Fibroblast of skin of scalp (primary cell): ENCODE measurements at places on chromosomes 6 and 20.

- DNase-seq = no peak
Measured at GRCh38 chr6:87670707-87671106, 31.3 kb downstream of the AKIRIN2 start.

DNA sequence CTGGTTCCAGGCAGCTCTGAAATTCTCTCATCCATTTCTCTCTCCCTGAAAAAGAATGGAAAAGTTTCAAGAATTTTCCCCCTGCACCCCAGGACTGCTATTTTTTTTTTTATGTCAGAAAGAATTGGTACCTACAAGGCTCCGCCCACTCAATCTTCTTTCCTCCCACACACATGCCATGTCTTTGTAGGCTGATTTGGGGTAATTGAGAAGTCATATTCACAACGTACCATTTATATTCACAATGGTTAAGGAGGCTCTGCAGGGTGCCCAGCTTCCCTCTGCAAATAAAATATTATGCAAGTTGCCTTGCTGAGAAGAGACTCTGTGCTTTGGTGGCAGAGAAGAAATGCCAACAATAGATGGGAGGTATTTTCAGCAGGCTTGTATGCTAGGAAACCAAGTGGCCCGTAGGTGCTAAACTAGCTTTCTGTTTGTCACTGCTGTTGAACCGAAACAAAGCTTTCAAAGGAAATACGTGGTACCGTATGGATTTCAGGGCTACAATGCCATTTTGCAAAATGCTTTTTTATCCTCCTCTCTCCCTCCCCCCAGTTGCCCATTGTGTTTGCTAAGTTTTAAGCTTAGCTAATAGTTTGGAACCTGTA lies 150.0 kb downstream of the PHACTR1 start:
- DNase-seq = no peak

- DNase-seq = peak; percentile 81
Measured at GRCh38 chr6:111823831-111824607, 49.2 kb downstream of the FYN start.

DNA sequence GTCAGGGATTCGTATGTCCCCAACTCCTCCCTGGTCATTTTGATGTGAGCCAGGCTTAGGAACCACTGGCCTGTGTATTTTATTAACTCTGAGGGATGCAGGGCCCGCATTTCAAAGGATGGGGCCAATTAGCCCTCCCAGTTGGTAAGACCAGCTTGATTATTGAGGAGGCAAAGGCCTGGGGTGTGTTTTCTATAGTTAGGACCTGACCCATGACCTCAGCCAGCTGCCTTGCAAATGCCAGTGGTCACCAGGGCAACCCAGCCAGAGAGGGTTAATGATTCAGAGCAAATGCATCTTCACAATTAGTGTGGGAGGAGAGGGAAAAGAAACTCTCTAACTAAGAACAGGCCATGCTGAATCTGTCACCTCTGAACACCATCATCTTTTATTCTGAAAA lies 835.4 kb downstream of the MAFB start:
- DNase-seq = peak; percentile 81

- no peak for DNase-seq
Measured at GRCh38 chr6:4644996-4645395, 131.2 kb upstream of the CDYL start.

- no peak for DNase-seq
Measured at GRCh38 chr20:52812231-52812847, 159.8 kb upstream of the TSHZ2 start.

DNA sequence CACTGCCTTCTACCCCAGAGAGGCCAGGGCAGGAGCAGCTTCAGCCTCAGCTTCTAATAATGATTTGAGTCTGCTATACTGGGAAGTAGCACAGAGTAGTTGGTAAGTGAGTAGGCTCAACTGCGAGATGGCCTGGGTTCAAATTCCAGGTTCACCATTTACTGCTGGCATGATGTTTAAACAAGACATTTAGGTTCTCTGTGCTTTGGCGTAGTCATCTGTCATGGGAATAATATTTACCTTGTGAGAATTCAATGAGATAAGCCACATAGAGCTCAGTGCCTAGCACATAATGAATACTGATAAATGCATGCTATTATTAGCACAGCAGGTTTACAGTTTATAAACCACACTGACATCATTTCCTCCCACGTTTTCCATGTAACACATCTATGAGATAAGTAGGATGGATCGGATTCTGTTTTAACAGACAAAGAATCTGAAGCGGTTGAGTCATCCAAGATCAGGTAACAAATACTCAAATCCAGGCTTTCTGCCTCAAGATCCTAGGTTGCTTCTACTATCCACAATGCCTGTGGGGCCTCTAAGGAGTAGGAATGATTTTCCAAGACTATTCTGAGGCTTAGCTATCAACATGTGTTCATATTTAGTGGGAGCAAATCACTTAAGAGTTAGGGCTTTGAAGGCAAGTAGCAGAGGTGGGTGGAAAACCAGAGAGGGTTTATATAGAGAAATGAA lies 72.9 kb upstream of the DTNBP1 start:
- DNase-seq = no peak

DNA sequence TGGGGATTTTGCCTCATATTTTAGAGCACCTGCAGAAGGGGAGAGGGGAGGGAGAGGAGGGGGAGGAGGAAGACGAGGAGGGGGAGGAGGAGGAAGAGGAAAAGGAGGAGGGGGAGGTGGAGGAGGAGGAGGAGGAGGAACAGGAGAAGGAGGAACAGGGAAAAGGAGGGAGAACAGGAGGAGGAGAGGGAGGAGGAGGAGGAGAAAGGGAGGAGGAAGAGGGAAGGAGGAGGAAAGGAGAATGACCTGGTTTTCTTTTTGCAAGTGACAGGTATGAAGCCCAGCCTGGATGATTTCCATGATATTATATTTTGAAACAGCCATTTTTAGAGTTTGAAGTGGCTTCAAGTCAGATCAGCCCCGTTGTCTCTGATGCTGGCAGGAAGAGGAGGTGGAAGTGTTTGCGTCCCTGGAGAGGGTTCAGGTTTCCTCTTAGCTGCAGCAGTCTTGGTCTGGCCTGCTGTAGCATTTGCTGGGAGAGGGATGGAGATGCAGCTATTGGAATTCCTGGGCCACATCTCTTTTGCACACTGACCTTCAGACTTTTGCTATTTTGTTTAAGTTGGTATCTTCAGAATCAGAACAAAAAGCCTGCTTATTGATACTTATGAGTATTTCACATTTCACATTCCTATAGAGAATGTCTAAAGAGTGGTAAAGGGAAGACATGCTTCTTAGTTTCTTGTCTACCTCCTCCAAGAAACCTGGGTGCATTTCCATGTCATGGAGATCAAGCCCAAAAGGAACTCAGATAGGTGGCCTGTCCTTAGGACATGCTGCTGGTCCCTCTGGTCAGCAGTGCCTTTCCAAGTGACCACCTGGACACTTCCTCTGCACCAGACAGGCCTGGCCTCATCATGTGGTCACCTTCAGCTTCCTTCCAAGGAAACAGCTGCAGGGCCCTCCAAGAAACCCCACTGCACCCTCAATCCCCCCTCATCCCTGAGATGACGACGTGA lies 54.3 kb upstream of the IYD start:
- DNase-seq = no peak

GRCh38 chr6:90004511-90004910 lies 110.2 kb downstream of the GJA10 start:
- no peak for DNase-seq

DNA sequence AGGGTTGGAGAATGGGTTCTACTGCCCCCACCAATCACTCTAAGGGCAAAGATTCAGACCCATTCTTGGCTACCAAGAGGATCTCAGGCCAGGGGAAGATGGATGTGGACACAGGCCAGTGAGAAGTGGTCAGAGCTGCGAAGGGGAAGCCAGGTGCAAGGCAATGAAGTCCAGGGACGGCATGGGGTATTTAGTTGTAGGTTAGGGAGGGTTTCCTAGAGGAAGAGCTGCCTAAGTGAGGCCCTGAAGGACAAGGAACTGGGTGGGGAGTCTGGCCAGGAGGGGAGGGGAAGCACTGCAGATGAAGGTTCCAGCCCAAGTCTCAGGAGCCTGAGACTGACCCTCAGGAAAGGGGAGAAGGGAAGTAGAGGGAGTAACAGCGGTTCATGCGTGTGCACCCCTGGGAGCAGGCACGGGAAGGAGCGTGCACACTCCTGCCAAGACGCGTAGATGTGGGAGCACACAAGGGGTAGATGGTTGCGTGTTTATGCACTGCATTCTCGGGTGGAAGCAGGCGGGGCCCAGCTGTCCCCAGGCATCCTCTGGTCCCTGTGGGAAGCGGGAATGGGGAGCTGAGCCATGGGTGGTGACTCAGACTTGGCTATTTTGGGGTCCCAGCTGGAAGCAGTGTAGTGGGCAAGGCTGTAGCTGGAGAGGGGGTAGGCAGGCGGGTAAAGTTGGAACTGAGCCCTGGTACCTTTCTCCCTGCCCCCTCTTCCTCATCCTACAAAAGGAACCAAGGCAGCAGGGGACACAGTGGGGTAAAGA lies 3.3 kb downstream of the ACTL10 start:
- no peak for DNase-seq

- peak; percentile 15 for DNase-seq
Measured at GRCh38 chr6:81002126-81002525, 750.4 kb downstream of the TENT5A start.

- DNase-seq = no peak
Measured at GRCh38 chr6:1062786-1063545, 248.9 kb upstream of the FOXQ1 start.

- DNase-seq = peak; percentile 29
Measured at GRCh38 chr6:118562959-118563358, 14.9 kb downstream of the PLN start.

GRCh38 chr20:58498470-58499068 lies 16.6 kb downstream of the APCDD1L start:
- no peak for DNase-seq

DNA sequence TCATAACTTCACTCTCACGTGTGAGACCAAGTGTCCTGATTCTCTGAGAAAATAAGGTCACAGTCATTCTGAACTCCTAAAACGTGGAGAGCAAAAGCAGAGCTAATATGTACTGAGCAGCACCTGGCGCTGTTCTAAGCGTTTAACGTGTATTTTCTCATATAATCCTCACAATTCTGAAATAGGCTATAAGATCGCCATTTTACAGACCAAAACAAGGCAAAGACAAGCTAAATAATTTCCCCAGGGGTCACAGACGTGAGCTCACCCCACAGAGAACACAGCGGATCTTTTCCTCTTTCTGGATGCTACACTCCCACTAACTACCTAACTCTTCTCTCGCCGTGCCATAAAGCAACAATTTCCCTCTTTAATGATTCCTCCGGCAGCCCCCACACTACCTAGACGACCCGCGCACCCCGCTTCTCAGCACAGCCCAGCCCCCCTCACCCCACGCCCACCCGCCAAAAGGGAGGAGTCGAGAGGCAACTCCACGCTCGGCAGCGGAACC lies 636 bp downstream of the SUPT3H start:
- no peak for DNase-seq

DNA sequence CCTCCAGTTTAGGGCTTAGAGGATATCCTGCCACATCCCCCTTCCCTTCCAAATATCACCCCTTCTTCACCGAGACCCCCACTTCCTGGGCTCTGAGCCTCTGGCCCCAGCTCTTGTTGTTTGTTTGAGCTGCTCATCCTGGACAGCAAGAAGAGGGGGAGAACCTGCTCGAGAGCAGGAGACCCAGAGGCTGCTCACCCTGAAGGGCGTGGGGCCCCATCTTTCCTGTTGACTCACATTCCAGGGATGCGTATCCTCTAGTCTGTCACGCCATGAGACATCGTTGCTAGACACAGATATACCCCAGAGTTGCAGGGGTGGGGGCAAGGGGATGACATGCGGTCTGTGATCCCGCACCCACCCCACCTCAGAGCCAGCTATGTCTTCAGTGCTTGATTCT lies 5.7 kb upstream of the TNXB start:
- DNase-seq = peak; percentile 87

DNA sequence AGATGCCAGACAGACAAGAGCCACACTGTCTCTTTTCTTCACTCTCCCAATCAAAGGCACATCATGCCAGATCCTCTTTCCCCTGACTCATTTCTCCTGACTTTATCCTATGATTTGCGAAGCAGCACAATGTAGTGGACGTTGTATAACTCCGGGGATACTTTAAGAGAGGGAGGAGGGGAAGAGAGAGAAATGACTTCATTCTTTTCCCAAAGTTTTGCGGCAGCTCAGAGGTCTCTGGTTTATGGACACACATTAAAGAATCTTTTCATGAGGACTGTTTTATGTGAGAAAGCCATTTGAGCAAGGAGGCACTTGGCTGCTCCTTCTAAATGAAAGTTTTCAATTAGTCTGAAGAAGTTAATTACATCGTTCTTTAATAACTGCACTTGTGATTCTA lies 75.1 kb upstream of the MC3R start:
- DNase-seq = no peak

DNA sequence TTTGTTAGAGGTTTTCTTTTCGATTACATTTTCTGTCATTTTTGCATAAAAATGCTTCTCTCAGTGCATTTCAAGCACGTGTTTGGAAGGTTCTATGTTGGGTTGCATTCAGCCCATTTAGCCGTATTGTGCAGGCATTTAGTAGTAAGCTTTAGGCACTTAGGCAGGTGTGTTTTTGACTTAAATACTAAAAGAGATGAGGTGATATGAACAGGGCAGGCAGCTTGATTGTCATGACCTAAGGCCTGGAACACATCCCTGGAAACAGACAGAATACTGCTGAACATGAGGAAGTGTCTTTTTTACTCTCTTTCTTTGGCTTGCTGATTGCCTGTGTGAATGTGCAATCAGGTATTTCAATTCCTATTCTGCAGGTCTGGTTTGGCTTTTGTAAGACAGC lies 610.5 kb upstream of the MAN1A1 start:
- no peak for DNase-seq

- no peak for DNase-seq
Measured at GRCh38 chr6:111875741-111876140, 2.5 kb upstream of the FYN start.

DNA sequence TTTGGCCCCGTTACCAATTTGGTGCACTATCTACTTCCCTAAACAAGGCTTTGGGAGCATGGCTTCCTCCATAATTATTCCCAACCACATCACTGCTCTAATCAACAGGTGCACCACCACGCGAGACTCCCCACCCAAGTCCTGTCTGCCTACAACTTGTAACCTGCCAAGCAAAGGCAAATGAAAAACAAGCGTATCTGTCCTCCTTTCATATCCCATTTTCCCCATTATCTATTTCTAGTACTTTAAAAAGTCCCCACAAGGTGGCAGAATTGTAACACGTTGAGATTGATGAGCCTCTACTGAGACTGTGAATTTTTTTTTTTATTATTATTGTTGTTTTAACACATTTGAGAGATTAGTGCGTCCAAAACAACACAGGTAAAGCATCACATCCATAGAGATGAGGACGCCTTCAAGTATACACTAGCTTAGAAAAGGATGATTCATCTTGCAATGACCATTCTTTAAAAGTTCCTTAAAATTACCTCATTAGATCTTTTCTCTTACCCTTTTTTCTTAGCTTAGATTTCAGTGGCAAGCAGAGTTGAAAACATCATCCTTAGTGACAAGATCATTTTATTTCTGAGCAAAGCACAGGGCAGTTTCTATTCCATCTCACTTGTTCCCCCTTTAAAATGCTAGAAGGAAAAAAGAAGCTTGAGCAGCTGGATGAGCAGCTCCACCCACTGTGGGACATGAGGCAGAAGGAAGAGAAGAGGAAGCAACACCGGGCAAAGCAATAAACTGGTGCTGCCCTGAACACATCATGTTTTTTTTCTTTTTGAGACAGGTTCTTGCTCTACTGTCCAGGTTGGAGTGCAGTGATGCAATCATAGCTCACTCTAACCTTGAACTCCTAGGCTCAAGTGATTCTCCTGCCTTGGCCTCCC lies 210.8 kb downstream of the ARHGAP18 start:
- peak; percentile 61 for DNase-seq

GRCh38 chr6:166418691-166419143 lies 36.0 kb upstream of the MPC1 start:
- DNase-seq = no peak

GRCh38 chr6:42177514-42178364 lies 4.6 kb downstream of the GUCA1A start:
- no peak for DNase-seq

- no peak for DNase-seq
Measured at GRCh38 chr6:159871241-159871640, 19.5 kb upstream of the MAS1 start.
